ENCODE measurements at places on chromosomes 4 and X.

GRCh38 chr4:118113220-118113619 lies 78.9 kb downstream of the NDST3 start:
- DNase-seq: no peak

DNA sequence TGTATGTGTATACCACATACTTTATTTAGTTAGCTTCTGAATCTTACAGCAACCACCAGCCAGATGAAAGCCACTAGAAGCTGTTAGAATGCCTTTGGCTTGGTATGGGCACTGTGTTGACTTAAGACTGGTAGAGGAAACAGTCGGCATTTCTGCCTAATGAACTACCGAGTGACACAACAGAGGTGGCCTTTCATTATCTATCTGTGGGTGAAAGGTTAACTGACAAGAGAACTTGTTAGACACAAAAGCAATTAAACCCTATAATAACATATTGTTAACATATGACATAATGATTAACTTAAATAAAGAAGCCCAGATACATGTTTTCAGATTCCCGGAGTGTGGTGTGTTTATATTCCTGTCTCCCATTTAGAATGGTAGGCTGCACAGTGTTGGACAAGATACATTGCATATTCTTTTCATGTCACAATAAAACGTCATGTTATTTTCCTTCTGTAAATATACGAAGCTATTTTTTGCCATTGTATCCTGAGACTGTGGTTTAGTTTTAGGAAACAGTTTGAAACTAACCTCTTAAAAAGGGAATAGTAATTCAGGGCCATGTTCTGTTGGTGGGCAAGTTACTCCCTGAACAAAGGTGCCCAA lies 181.5 kb downstream of the SLIT2 start:
- no peak for DNase-seq

DNA sequence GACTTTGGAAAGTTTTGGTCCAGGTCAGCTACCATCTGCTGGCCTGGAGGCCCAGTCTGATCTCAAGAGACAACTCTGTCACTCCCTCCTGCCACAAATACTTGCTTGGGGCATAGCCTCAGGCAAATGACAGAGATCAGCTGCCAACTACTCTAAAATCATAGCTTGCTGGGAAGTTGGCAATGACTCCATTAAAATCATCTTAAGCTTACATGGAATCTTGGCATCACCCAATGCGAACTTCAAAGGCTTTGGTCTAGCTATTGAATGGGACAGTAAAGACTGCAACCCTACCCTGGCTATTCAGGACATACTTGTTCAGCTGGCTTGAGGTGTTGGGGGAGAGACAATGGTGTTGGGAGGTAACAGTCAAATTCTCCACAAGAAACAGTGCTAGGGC lies 7.0 kb upstream of the USO1 start:
- DNase-seq: no peak

DNA sequence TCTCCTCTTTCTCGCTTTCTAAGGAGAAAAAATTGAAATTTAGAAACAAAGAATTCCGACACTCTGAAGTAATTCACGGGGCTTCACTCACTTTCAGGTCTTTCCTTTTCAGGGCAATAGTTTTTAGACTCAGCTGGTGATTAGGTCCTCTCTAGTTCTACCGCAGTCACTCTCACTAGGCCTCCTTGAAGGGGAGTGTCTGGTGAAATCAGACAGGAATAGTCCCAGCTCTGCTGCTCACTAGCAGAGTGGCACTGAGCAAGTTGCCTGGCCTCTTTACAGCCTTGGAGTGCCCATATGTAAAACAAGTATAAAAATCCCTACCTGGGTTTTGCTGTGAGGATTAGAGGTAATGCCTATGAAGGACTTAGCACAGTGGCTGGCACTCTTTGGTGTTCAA lies 64.1 kb downstream of the NEUROG2 start:
- DNase-seq: no peak

DNA sequence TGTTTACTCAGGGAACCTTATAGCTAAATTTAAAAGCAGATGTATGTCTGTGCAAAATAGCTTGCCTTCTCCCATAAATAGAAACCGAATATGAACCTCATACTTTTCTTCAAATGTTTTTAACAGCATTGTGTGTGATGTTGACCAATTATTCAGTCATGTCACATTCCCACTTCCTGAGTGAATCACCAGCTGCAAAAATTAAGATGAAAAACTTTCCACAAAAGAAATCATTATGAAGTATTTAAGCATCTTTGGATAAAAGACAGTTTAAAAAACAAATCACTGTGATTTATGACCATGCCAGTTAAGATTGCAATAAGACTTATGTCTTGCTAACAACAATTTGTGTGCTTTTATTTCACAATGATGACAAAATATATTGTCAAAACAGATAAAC lies 220.1 kb downstream of the PDGFC start:
- no peak for DNase-seq

GRCh38 chrX:2854918-2855317 lies 26.2 kb downstream of the GYG2 start:
- no peak for DNase-seq
